Caco-2 (cell line): ENCODE measurements at places on chromosomes 7 and 10.

- no peak for DNase-seq
These were observed 35.7 kb downstream of the CH25H start for GRCh38 chr10:89171263-89171872.

- no peak for DNase-seq
These were observed 15.7 kb upstream of the PFKP start for GRCh38 chr10:3051692-3052091.

GRCh38 chr7:128903621-128904361, 6.7 kb downstream of the KCP start:
- no peak for DNase-seq

DNA sequence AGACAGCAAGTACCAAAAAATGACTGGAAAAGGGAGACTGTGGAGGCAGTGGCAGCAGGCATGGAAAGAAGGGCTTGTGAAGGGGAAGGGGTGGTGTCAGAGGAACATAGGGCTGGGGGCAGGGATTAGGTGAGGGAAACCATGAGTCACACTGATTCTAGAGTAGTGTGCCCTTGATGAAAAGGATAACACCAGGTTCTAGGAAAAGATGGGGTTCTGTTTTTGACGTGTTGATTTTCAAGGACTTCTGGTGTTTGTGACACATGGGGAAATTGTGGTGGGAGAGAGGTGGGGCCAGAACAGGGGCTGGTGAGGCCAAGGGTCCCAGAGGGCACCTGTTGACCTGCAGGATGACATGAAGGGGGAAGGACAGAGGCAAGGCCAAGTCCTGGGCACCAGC, 57.1 kb downstream of the FIGNL1 start:
- no peak for DNase-seq

GRCh38 chr7:83410989-83411591, 237.8 kb downstream of the SEMA3E start:
- DNase-seq = peak; percentile 15

GRCh38 chr10:104349623-104350126, 4.0 kb upstream of the CFAP58 start:
- DNase-seq = no peak

- DNase-seq = peak; percentile 78
These were observed 8.0 kb upstream of the GRK5 start for GRCh38 chr10:119199231-119199992.

DNA sequence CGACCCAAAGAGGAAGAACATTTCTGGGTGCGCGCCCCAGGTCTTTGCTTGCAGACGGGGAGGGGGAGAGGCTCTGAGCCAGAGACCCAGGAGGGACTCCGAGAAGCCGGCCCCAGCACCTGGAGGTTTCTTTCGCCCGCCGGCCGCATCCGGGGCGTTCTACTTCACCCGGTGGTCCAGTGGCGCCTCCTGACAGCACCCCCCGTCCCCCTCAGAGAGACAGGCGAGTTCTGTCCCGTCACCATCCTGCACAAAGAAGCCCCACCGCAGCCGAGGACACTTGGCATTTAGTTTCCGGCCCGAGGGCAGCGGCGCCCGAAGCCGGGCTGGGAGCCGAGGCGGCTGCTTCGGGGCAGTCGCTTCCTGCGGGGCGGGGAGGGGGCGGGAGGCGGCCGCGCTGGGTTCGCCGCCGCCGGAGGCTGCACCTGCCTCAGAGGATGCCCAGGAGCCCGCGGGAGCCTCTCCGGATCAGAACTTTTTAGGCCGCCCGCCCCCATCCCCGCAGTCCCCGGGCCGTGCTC, at the start of gene TMEM178B:
Gene TMEM178B, plus strand, starts transcription at position 424 of the 521 bp plus-strand sequence.
- DNase-seq = no peak

DNA sequence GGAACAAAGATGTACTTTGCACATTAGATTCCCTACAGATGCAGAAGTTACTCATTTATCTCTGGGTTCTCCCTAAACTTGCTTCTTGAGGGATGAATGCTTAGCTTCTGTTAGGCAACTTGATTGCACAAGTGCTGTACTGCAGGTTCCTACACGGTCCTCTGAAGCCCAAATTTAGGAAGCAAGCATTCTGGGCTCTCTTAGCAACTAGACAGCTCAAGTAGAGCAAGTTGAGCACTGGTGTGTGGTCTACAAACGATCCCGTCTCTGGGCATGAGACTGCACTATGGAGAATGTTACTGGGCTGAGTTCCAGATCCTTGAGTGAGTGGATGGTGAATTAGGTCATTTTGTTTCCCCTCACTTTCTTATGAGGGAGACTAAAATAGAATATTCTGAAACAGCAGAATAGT, 14.3 kb downstream of the SEMA3D start:
- no peak for DNase-seq

DNA sequence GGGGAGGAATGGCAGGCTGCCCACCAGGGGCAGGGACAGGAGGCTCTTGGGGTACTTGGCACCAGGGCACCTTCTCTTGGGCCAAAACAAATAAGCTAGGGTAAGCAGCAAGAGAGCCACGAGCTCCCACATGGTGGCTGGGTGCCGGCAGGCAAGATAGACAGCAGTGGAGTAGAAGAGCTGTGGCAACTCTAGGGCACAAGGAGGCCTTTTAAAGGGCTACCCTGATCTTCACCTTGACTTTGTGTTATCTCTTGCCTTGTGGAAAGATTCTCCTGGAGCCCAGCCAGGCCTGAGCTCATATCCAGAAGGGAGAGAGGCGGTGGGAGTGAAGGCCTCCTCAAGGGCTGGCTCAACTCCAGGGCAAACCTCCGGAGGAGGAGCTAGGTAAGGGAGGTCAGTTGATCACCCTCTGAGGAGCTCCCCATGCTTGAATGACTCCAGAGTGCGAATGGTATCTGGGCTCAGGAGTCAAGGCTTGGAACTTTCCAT, at the start of gene CYP17A1:
Gene CYP17A1, minus strand, starts transcription at position 184 of the 492 bp plus-strand sequence. Its CDS starts 52 bp downstream, at position 132.
- DNase-seq = no peak

DNA sequence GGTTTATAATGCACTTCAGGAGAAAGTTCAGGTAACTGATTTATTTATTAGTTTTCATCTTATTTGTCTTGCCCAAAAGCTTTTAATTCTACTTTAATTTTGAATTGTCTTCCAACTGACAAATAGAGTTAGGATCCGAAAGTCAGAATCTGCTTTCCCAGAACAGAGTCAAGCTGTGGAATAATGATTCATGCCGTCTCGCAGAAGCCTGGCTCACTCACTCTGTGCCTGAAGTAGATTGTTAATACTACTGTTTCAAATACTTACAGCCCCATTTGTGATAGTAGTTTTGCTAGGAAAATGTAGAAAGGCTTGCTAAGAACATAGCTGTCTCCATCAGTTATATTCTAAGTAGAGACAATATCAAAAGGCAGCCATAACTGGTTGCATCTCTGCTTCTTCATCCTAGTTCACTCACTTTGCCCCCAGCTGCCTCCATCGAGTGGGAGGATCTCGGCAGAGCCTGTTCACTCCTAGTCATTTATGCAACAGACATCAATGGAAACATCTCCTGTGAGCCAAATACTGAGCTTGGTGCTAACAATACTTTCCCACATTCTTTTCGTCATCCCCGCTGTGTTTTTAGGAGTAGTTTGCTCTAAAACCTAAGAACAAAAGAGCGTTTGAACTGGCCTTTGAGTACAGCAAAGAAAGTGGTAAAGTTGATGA, 28.0 kb downstream of the ABRAXAS2 start:
- DNase-seq = no peak

- DNase-seq = no peak
These were observed 48.6 kb upstream of the NANOS1 start for GRCh38 chr10:118980870-118981269.

GRCh38 chr7:150897502-150898474, 45.5 kb downstream of the AOC1 start:
- no peak for DNase-seq

DNA sequence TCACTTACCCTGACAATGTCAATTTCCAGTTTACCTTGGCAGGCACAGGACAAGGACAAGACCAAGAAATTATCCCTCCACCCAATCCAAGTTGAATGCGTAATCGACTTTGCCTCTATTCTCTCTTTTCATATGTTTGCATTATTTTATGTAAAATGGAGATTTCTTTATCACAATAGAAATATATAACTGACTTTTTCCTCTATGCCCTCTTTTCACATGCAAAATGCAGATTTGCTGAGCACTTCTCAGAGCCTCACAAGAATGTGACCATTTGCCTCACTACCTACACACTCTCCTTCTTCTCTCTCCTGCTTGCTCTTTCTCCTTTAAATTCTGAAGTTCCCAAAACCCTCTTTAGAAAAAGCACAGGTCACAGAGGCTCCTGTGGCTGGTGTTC, 15.1 kb downstream of the CYP3A43 start:
- no peak for DNase-seq

DNA sequence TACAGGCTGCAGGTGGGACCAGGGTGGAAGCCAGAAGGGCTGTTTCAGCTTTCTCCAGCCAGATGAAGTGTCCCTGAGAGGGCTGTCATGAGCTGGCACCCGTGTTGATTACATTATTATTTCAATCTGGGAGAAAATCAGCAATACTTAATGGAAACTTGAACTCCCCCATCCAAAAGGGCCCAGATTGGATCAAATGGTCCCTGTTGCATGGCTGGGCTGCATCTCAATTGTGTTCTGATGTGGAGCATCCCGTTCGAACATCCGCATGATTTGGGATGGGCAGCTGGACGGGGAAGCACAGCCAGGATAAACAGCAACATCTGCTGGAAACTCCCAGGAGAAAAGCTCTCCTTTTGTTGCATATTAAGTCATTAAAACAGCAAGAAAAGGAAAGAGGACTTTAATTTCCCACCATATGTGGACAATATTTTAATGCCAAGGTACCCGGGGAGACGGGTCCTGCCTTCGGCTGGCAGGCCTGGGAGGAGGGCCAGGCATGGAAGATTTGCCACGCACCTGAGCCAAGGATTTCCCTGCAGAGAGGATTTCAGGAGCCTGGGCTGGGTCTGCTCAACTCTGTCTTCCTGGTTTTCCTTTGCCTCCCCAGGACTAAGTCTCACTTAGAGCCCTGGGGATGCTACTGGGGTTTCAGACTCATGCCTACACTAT, 52.4 kb downstream of the NPTX2 start:
- DNase-seq = no peak

- no peak for DNase-seq
These were observed 20.3 kb upstream of the NUB1 start for GRCh38 chr7:151321341-151321740.

DNA sequence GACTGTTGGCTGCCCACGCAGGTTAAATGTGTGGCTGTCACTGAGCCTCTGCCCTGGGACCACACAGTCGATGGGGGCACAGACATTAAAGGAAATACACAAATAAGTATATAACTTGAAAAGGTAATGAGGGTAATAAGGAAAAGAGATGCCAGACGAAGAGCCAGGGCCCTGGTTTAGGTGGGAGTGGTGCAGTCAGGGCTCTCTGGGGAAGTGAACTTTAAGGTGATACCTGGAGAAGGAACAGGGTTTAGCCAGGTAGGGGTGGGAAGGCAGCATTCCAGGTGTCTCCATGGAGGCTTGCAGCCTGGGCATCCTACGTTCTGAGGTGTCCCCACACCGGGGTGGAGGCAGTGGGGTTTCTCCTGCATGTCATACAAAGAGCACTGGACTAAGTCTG, 50.4 kb downstream of the UNC5B start:
- no peak for DNase-seq

DNA sequence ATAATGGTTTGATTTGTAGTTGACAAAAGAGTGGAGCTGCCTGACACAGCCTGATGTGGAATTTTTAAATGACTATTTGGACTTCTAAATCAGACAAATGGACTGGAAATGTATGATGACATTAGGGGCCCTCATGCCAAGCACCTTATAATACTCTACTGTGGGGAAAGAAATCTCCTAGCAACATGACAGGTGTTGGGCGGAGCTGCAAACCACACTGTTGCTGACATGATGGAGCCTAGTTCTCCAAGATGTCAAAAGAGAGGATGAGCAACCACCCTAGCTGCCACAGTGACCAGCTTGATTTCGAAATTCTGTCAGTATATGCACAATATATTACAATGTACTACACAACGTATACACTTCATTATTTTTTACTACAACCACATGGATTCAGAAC, 65.8 kb downstream of the RHOBTB1 start:
- DNase-seq = no peak

DNA sequence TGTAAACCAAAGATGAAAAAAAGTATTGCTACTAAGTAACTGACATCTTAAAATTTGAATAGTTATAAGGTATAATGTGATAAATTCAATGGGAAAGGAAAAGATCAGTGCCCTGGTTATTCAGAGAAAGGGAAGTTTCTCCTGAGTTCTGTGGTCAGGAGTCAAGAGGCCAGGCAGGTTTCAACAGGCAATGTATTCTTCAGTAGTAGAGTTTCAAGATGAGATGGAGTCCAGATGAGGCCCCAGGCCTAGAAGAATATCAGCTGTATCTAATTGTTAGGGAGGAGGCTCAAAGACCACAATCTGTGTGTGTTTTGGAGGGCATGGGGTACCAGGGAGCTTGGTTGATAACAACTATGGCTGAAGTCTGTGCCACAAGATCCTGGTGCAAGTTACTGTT, 101.4 kb upstream of the DLX6 start:
- no peak for DNase-seq

DNA sequence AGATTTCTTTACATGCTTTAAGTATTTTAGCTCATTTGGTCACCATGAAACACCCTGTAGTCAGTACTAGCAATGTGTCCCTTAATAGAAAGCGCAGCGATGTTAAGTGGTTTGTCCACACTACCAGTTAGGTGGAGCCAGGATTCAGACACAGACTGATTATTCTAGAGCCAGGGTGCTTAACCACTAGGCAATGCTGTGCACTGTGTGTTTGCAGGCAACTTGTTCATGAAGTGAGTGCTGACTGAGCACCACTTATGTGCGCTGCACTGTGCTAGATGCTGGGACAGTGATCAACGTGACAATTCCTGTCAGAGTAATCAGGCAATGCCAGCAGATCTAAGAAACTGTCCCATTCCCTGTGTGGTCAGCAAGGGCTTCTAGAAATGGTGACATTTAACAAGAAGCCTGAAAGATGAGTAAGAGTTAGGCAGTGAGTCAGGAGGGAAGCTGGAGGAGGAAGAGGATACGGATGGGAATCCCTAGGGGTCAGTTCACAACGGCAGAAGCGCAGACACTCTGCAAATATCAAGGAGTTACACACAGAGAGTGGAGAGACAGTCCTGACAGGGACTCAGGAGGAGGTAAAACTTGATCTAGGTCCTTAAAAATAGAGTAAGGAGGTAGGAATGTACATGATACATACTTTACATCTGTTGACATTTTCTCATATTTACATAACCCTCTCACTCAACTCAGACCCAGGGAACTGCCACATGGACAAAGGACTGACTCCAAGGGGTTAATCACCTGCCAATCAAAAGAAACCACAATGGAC, 69.7 kb upstream of the EGR2 start:
- no peak for DNase-seq

GRCh38 chr7:34130558-34131295, 225.4 kb downstream of the BMPER start:
- DNase-seq = no peak

DNA sequence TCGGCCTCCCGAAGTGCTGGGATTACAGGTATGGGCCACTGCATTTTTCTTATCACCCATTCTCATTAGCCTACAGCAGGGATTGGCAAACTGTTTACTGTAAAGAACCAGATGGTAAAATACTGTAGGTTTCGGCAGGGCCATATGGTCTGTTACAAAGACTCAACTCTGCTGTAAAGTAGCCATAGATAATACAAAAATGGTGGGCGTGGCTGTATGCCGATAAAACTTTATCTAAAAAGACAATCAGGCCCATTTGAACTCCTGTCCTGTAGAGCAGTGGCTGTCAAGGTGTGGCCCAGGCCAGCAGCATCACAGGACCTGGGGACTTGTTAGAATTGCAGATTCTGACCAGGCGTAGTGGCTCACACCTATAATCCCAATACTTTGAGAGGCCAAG, 134.3 kb downstream of the CUX1 start:
- no peak for DNase-seq
